ENCODE measurements at places on chromosomes 13 and 19.

DNA sequence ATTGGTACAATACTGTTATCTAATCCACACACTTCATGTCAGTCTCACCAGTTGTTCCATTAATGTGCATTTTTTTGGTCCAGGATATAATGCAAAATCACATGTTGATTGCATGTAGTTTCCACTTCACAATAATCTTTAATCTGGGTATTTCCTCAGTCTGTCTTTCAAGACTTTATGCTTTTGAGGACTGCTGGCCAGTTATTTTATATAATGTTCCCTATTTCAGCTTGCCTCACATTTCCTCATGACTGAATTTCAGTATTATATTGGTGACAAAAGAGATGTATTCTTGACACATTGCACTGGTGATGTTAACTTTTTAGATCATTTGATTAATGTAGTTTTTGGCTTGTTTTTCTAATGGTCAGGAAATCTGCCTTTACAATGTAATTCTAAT is 368.3 kb downstream of the IRS2 start:
- no peak for DNase-seq

GRCh38 chr19:6822311-6822670 is 49.8 kb downstream of the VAV1 start:
- DNase-seq = no peak

GRCh38 chr19:17229890-17230289 is 3.9 kb downstream of the OCEL1 start:
- DNase-seq = no peak

DNA sequence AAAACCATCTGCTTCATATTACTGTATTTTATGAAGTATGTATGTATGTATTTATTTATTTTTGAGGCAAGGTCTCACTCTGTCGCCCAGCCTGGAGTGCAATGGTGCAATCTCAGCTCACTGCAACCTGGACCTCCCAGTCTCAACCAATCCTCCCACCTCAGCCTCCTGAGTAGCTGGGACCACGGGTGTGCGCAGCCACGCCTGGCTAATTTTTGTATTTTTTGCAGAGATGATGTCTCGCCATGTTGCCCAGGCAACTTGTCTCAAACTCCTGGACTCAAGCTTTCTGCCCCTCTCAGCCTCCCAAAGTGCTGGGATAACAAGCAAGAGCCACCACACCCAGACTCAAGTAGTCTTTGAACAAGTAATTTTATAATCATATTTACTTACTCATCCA is 5.5 kb downstream of the KATNAL1 start:
- DNase-seq = no peak

- DNase-seq = no peak
Measured at GRCh38 chr13:94481941-94482340, 2.5 kb upstream of the DCT start.

- DNase-seq = no peak
Measured at GRCh38 chr13:33072282-33072681, 56.1 kb downstream of the KL start.

DNA sequence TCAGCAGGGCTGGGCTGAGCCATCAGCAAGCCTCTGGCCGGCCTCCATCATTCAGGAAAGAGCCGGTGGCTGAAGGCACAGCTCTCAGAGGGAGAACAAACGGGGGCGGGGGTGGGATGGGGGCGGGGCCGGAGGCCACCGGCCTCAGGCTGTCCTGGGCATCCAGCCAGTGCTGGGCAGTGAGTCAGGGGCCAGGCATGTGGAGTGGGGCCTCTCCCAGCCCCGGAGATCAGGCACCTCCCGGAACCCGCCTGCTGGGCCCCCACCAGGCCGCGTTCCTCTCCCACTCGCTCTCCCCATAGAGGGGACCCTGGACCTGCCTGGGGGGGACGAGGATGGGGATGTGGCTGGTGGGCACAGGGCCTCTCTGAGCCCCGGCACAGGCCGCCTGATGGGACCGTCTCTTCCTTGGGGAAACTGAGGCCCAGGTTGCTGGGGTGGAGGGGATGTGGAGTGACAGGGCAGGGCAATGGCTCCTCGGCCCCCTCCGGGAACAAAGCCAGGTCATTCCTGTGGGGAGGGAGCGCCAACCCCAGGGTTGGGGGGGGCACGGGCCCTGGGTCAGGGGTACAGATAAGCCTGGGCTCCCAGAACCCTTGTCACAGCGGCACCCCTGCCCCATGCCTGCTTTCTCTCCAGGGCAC is 12.9 kb downstream of the SPC24 start:
- DNase-seq = no peak
